ENCODE measurements at places on chromosomes 7 and 10.

- no peak for DNase-seq
Observed at GRCh38 chr10:53699231-53699630, 926.6 kb upstream of the MBL2 start.

DNA sequence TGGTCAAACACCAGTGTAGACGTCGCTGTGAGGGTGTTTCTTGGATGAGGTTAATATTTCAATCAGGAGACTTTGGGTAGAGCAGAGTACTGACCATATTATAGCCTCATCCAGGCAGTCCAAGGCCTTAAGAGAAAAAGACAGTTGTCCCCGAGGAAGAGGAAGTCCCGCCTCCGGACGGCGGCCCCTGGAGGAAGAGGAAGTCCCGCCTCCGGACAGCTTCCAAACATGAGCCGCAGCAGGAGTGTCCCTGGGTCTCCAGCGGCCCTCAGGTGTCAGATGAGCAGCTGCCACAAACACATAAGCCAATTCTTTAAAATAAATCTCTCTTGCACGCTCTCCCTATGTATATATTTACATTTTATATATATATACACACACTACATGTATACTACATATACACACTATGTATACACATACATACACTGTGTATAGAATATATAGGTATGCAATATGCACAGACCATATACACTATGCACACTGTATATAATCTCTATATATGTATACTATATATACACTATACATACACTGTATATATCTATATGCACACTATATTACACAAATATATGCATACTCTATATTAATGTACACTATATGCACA lies 37.5 kb downstream of the PWWP2B start:
- no peak for DNase-seq

DNA sequence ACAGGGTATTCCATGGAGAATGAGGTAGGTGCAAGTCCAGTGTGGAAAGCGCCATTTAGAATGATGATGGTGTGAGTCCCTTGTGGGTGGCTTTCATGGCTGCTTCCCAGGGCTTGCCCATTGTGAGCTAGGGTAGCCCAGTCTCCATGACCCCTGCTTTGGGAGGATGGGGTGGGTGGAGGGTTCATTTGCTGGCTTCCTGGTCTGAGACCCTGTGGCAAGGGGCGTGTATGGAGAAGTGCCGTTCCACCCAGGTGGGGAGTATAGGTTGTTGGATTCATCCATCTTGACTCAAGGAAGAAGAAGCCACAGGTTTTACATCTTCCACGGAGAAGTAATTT lies 27.7 kb downstream of the CCM2 start:
- no peak for DNase-seq

DNA sequence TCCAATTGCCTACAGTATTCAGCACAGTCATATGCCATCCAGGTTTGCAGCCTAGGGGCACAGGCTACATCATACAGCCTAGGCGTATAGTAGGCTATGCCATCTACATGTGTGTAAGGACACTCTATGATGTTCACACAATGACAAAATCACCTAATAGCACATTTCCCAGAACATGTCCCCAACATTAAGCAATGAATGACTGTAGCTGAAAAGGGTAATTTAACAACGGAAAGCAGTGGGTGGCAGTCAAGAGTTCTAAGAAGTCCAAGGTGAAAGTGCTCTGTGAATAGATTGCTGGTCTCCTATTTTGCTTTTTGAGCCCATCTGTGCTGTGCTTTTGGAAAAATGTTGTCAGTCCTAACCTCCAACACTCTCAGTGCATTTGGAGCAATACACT lies 162.6 kb downstream of the KLF6 start:
- DNase-seq = no peak

DNA sequence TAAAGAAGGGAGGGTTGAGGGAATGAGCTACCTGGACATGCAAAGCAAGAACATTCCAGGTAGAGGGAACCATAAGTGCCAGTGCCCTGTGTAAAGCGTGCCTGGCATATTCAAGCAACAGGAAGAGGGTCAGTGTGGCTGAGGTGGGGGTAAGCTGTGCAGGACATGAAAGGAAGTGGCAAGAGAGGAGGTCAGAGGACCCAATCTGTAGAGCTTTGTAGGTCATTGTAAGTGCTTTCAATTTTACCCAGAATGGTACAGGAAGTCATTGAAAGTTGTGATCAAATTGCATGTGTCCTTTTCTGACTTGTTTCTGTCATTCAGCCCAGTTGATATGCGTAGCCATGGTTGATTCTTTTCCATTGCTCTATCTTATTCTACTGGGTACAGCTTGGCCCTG lies 156.6 kb downstream of the NOC3L start:
- no peak for DNase-seq

- no peak for DNase-seq
Observed at GRCh38 chr7:35823440-35823839, 22.6 kb downstream of the SEPTIN7 start.

DNA sequence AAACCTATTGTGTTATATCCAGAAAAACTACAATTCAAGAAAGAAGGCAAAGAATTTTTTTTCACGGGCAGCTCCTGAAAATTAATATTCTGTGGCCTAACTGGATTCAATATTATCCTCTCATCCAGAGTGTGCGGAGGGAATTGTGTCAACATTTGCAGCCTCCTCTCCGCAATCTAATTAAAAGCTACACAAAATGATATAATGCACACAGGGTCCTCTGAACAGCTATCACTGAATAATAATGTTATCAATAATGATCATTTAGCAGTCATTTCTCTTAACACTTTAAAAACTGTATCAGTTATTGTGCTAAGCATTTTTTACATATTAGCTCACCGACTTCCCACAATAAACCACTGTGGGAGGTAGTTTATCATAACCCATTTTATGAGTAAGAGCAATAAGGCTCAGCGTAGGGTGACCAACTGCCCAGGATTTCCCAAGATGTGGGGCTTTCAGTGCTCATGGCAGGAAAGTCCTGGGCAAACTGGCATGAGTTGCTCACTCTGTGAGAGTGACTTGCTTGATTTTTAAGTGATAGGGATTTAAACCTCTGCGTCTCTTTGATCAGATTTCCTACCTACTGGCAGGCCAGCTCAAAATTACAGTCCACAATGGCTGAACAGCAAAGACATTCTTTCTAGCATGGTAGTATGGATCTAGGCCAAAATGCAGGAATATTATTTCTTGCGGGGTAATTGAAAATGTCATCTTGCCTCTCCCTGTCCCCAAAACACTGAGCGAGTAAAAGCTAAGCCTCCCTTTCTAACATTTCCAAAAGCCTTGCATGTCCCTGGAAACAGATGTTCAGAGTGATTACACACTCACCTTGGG lies 65.7 kb downstream of the AOAH start:
- DNase-seq = peak; percentile 94

DNA sequence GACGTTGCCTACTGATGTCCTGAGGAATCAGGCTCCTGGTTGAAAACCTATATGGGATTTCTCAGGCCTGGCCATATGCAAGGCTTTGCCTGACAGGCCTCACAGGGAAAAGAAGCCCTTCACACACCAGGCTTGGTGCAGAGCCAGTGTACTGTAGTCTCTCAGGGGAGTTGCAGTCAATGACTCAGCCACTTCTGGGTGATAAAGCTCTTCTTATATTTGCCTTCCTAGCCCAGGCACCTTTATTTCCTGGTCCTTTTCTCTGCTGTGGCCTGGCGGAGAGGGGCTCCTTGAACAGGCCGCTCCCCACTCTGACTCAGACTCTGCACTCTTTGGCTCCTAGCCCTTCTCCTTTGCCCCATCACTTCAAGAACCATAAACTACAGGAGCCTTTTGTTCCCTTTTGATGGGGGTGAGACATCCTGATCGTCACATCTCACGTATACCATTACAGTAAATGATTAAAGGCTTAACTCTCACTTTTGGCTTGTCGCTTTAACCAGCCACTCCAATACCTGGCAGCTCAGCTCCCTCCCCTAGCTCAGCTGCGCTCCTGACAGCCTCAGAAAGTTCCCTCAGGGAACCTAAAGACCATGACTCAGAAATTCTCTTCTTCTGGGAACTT lies 33.5 kb downstream of the DPY19L1 start:
- peak; percentile 85 for DNase-seq

GRCh38 chr7:121046893-121047468 lies 58.5 kb downstream of the CPED1 start:
- peak; percentile 33 for DNase-seq

DNA sequence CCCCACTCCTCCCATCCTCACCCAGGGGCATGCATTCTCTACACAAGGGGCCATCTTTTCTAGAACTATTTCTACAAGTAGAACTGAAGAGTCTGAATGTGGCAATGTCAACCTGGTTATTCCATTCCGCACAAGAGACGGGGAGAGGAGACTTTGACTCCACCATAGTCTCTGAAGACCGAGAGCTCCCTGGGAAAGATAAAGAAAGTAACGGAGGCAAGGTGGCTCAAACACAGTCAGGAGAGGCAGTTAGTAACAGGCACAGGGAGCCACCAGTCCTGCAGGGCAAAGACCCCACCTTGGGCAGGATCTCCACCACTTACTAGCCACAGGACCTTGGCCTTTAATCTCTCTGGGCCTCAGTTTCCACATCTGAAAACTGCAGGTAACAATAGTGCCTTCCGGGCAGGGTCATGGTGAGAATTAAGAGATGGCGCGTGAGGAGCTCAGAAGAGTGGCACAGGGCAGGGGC lies 100.3 kb downstream of the TNS3 start:
- no peak for DNase-seq

- DNase-seq = no peak
Observed at GRCh38 chr10:51905032-51905431, 205.6 kb upstream of the CSTF2T start.

- DNase-seq = no peak
Observed at GRCh38 chr7:105622106-105622731, 40.9 kb upstream of the EFCAB10 start.

DNA sequence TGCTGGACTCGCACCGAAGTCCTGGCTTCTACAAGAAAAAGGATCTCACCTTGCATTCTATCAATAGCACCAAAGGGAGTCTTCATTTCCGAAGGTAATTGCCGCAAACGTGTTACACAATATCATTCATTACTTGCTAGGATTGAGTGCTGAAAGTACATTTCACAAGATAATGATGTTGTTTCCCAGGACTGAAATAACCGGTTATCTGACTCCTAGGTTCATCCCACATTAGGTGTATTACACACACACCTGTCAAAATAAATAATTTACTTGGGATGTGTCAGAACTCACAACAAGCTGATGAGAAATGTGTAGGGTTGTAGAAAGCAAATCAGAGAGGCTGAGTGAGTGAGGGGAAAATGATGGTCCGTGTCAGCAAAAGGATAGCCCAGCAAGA lies 219.4 kb upstream of the RHOBTB1 start:
- DNase-seq = no peak

GRCh38 chr10:71290806-71291527 lies 28.1 kb upstream of the SLC29A3 start:
- DNase-seq = peak; percentile 44

GRCh38 chr10:86652361-86653202 lies 1.8 kb upstream of the OPN4 start:
- DNase-seq = peak; percentile 53

- DNase-seq = peak; percentile 9
Observed at GRCh38 chr10:68133523-68133922, 24.2 kb downstream of the MYPN start.

DNA sequence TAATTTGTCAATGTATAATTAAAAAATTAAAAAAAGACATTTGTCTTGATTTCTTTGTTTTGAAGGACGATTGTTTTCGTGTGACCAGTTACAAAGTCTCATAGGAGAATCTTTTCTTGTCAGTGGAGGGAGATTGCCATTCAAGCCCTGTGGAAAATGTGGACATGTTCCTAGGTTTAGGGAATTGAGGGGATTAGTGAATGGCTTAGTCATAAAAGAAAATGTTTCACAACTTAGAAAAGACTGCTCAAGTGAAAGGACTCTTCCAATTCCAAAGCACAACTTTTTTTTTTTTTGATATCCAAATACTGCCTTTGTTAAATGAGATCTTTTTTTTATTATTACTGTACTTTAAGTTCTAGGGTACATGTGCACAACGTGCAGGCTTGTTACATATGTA lies 140.7 kb upstream of the HABP2 start:
- DNase-seq = no peak

DNA sequence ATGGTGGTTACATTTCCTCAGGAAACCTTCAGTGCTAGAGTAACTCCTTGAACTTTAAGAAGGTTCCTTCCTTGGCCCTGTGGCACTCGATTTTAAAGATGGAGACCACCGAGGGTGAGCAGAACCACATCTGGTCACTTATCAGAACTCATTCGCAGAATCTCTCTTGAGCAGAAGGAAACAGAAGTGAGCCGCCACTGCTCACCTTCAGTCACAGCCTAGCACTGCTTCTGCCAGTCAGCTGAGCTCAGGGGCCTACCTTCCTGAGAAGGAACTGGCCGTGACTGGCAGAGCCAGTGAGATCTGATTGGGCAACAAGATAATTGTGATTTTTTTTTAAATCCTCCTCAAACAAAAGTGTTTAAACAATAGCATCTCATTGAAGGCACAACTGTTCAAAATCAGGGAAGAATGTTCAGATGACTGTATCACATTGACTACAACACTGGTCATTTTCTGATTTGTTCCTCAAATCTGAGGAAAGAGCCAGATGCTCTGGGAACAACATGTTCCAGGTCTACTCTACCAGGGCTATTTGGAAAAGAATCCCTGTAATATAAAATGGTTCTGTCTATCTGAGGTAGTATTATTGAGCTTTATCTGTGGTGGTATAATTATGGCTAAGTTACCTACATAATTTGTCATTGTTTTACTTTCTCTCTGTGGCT lies 2.7 kb upstream of the SYPL1 start:
- no peak for DNase-seq

DNA sequence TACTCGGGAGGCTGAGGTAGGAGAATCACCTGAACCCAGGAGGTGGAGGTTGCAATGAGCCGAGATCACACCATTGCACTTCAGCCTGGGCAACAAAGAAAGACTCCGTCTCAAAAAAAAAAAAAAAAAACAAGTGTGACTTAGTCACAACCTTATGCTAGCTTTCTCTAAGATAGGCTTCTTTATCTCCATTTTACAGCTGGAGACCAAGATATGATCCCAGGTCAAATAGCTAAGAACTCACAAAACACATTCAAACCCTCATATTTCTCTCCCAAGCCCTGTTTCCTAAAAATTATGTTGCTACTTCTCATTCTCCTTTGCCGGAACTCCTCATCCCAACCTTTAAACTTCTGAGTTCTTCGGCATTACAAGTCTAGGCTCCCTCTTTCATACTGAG lies 13.0 kb upstream of the DHTKD1 start:
- no peak for DNase-seq
